CD4-positive, alpha-beta T cell treated with Interleukin-12 subunit alpha and Interleukin-12 subunit beta, for 1 hour (primary cell): ENCODE measurements at places on chromosomes 6 and 20.

DNA sequence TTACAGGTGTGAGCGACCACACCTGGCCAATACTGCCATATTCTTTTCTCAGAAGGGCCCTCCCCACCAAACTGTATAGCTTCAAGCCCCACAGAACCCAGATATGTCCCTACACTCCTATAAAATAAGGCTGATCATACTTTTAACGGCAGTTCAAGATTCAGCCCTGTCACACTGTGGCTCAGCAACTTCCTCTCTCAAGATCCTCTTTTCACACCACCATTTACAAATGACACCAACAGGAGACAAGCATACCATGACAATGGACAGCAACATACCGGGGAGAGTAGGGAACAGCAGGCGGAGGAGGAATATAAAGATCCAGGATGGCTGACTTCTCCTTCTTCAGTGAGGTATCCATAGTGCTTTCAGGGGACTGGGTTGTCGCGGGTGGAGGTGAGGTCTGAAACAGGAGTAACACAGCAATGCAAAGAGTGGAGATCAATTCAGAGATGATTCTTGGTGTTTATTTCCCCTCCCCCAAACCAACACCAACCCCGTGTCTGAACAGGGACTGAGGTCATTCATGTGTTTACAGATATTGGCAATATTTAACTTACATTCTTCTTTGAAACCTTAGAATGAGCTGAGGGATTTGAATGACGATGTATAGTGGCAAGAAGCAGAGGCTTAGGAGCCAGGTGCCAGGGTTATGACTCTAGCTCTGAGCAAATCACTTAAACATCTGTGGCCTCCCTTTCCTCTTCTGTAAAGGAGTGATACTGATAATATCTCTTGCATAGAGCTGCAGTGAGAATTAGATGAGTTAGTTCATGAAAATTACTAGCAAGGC, 57.6 kb upstream of the IPCEF1 start:
- DNase-seq: no peak

DNA sequence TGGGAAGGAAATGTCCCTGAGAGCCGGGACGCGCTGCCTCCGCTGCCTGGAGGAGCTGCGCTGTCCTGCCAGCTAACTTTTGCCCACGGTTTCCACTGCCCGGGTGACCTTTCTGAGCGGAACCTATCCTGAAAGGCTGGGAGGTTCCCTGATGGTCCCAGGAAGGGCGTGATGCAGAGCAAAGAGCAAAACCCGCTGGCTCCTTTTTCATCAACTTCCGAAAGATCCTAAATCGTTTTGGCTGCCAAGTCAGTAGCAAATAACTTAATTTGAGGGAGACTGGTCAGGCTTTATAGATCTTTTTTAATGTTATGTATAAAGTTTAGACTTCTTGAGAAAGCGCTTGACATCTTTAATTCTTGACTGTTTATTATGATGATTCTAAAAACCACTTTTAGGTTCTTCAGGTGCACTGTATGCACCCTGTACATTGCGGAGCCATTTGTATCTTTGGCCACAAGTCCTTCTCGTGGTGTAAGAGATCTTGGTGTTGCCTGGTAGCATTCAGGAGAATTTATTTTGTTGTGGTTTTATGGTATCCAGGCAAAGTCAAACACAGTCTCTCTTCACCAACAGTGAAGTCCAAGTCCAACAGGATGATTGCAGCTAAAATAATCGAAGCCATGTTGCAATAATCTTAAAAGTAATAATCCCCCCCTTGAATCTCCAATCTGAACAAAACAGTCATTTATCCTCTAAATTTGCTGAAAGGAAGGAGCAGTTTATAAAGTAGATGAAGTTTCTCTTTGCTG, at the start of gene SYNE1:
Gene SYNE1, minus strand, starts transcription at position 67 of the 752 bp plus-strand sequence. CDS start 9,031 bp downstream, outside the sequence.
- DNase-seq: no peak

DNA sequence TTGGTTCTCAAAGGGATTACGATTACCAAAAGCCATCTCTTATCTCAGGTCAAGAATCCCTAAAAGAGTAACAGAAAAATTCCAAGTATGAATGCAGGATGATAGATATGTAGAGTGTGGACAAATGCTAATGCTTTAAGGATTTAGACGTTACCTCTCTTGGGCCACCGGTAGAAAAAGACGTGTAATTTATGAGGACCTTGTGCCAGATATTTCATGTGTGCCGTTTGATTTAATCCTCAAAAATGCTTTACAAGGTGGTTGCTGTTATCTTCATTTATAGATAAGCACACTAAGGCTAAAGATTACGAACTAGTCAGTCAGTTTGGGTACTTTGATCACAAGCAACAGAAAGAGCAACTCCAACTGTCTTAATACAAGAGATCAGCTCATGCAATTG, 370.8 kb upstream of the JAG1 start:
- DNase-seq: no peak

DNA sequence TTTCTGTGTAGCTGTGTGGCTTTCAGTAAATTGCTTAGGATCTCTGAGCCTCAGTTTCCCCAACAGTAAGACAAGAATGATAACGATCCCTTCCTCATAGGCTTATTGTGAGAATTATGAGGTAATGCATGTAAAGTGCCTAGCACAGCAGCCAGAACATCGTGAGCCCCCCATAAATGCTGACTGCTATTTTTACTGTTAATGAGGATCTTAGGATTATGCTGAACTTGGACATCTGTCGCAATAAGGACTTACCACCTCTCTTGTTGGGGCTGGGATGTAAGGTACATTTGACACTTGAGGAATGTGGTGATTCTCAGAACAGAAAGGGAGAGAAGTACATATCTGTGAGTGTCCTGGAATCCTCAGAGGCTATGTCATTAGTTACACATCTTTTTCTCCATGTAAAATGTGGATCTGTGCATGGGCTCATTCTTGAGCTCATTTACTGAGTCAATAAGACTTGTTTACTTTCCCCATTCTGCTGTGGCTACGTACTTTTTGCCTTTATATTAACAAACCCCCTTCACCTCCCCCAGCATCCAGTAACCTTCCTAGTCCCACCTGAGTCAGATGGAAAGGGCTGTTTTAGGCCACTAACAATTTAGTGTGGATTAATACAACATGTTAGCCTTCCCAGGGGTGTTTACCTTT, 64.4 kb upstream of the PLEKHG1 start:
- no peak for DNase-seq

- DNase-seq: no peak
Measured at GRCh38 chr20:32496811-32497533, 88.2 kb downstream of the NOL4L start.

DNA sequence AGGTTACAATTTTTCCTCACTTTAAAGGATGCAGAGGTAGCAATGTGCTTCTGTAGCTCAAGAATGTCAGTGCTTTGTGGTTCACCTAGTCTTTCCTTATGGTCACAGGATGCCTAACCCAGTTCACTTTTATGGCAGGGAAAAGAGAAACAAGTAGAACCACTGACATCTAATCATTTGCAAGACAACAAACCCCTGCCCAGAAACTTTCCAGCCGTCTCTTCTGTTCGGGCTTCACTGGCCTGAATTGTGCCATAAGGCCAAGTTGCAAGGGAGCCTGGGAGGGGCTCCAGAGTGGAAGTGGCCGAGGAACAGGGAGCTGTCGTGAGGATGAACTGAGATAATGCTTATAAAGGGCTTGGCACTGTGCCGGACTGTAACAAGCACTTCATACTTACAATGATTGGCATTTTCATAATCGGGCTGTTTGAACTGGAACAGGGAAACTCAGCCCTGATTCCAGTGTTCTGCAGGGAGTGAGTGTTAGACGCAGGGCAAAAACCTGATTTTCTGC, 212.6 kb downstream of the BCAS1 start:
- no peak for DNase-seq

DNA sequence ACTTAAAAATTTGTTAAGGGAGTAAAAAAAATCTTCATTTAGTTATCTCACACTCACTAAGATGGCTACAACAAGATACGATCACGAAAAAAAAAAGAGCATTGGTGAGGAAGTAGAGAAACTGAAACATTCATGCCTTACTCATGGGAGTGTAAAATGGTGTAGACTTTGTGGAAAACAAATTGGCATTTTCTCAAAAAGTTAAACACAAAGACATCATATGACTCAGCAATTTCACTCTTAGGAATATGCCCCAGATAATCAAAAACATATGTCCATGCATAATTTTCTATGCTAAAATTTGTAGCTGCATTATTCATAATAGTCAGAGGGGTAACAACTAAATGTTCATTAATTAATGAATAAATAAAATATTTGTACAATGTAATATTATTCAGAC, 120.9 kb upstream of the IRAK1BP1 start:
- no peak for DNase-seq

DNA sequence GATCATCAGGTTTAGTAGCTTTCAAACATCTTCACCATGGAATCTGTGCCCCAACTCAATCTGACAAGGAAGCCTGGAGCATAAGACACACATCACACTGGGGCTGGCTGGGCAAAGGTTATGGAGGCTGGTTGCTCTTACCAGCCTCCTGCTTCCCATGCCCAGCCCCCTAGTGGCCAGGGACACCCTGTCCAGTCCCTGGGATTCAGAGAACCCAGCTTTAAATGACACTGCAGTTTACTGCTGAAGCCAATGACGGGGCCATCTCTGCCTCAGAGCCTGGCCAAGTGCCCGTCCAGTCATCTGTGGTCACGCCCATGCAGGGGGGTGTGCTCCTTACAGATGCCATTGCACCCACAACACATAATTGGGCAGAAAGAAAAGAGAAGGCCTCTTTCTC, 272.9 kb downstream of the SMOC2 start:
- DNase-seq: no peak

- DNase-seq: no peak
Measured at GRCh38 chr6:81769824-81770223, 17.3 kb upstream of the TENT5A start.

DNA sequence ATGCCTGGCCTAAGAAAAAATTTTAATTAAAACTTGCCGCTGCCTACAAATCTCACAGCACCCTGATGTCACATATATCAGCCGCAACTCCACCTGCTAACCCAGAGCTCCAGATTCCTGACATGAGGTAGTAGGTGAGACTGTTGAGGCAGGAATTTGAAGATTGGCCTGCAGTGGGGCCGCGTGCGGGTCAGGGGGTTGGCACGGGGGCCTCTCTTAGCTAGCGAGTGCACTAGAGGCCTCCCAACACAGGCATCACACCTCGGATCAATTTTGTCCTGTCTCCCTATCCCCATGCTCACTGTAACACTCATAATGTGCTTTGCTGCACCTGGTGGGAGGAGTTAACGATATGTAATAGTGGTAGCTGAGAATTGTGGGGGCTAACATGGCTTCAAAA, 349.8 kb downstream of the CDC5L start:
- DNase-seq: no peak

GRCh38 chr20:12276011-12276673, 358.4 kb downstream of the BTBD3 start:
- no peak for DNase-seq

GRCh38 chr6:110814102-110815014, 911 bp downstream of the CDK19 start:
- peak; percentile 51 for DNase-seq

DNA sequence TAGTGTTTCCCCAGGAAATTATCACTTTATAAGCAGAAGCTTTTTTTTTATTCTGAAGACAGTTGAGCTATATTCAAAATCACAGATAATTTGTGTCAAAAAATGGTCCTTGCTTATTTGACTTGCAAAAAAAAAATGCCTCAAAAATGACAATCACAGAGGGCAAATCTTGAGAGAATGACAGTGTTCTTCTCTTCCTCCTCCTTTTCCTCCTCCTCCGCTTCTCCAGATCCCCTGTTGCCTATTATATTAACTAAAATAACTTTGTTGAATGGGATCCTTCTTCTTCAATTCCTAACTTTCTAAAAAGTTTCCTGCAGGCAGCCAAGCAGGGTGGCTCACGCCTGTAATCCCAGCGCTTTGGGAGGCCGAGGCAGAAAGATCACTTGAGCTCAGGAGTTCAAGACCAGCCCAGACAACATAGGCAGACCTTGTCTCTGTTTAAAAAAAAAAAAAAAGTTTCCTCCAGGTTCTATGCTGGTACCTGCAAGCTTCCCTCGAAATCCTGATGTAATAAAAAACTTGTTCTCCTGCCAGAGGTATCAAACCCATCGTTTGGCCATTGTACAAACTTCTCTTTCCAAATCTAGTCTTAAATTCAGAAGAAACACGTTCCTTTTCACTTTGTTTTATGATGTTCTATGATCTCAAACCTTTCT, 128.6 kb downstream of the IPCEF1 start:
- no peak for DNase-seq

GRCh38 chr20:2866236-2866635, 7.0 kb upstream of the PTPRA start:
- DNase-seq: peak; percentile 17

- no peak for DNase-seq
Measured at GRCh38 chr6:95805699-95806098, 210.1 kb upstream of the FUT9 start.

DNA sequence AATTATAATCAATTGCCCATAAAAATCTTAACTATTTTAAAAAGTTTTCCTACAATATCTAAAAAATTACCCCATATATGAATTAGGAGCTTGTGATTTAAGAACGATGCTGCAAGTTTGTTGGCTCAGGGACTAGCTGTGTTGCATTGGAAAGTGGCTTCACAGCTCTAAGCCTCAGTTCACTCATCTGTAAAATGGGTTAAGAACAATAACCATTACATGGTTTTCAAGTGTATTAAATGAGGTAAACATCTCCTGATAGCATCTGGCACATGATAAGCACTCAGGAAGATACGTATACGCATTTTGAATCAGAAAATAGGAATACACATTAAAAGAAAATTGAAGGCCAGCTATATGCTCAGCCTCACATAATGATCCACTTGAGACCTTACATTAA, 76.4 kb downstream of the ARHGAP18 start:
- DNase-seq: no peak
